CD8-positive, alpha-beta memory T cell (primary cell): ENCODE measurements at places on chromosomes 7 and 10. TPM values are rescaled to one million over a fixed set of nuclear protein-coding genes. Genes with fewer than 3 reads are reported as not detected.

GRCh38 chr7:41592794-41593193, 110.1 kb downstream of the INHBA start:
- no peak for DNase-seq

DNA sequence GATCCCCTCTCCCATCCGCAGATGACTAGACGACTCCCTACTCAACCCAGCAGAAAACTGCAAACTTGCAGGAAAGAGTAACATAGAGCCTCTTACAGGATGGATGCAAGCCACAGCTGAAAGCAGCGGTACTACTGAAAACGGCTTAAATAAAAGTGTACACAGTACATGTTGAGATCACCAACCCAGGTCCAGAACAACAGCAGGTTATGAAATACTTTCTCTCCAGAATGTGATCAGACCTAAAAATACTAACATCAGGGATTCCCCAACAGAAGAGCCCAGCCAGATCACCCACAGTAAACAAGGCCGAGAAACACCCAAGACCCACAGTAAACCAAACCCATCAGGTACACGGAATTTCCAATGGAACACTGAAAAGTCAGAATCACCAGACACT, 13.2 kb downstream of the ATE1 start:
- no peak for DNase-seq

DNA sequence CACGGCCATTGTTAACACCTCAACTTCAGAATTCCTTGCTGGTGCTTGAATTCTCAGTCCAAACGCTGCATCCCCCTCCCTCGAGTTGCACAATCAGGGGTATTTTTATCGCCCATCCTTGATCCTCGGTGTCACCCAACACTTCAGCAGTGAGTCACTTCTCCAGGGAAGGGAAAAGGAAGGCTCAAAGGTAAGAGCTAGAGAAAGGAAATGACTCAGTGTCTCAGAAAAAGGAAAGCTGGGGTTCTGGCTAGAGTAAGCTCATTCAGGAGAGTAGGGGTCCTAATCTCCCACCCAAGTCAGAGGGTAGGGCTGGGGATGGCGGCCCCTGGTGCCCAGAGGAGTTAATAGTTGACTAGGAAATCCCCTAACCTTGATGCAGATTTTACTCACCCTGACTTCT, 39.8 kb upstream of the TRIM8 start:
- DNase-seq, result no peak

Gene GARS1
- 311 TPM for total RNA-seq

Gene ZNF467
- total RNA-seq, result 0.24 TPM
